Activated CD4-positive, alpha-beta T cell treated with anti-CD3 and anti-CD28 coated beads for 1 hour (primary cell): ENCODE measurements at places on chromosomes 5 and 9.

DNA sequence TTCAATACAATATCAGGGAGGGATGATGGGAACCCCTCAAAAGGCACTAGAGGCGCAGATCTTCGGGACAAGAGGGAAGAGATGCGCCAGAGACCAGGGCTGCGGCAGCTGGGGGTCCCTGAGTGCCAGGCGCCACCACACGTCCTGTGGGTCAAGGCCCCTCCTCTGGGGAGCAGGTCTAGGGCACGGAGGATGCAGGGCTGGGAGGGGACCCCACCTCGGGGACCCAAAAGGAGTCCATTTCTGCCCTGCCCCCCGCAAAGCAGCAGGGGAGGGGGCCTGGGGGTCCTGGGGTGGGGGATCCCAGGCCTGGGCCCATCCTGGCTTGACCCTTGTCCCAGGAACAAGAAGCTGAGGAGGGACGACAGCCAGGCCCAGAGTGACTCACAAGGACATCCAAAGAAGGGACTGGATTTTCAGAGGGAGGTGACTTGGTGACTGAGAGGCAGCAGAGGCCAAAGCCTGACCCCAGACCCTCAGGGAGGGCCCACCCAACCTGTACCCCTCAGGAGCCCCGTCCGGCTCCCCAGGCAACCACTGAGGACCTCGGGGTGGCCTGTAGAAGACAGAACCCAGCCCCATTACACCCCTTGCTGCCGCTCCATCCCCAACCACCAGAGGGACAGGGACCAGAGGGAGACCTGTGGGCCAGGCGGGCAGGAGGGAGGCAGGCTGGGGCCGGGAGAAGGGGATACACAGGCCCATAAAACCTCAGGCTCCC is 54.2 kb downstream of the LRSAM1 start:
- DNase-seq: no peak

- DNase-seq: no peak
Observed at GRCh38 chr9:10701906-10702305, 89.1 kb upstream of the PTPRD start.

DNA sequence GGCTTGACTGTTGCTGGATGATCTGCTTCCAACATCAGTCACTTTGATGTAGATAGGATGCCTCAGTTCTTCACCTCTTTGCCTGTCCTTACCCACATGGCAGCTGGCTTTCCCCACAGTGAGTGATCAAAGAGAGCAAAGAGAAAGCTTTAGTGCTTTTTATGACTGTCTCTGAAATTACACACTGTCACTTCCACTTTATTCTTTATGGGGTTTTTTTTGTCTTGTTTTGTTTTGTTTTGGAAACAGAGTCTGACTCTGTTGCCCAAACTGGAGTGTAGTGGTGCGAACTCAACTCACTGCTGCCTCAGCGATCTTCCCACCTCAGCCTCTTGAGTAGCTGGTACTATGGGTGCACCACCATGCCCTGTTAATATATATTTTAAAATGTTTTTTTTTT is 32.4 kb upstream of the C5orf24 start:
- DNase-seq: no peak

DNA sequence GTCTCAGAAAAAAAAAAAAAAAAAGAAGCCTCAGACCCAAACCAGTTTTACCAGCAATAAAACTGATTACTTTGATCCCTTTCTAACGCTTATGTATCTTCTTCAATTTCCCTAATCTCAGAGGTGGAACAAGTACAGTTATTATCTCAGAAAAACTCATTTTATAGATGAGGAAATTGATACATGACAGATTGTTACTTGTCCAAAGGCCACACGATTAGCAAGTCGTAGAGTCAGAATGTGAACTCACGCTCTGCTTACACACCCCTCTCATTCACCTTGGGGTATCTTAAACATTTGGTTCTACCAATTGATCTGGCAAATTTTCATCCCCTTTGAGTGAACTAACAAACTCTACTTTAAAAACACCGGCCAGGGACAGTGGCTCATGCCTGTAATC is 110.2 kb downstream of the SUSD1 start:
- DNase-seq: no peak

GRCh38 chr5:19208397-19208796 is 779.6 kb downstream of the CDH18 start:
- no peak for DNase-seq

- no peak for DNase-seq
Observed at GRCh38 chr5:77426670-77427069, 65.4 kb downstream of the WDR41 start.

- no peak for DNase-seq
Observed at GRCh38 chr5:175873088-175873454, 1.7 kb downstream of the CPLX2 start.

GRCh38 chr5:2633992-2634391 is 117.5 kb downstream of the IRX2 start:
- no peak for DNase-seq

DNA sequence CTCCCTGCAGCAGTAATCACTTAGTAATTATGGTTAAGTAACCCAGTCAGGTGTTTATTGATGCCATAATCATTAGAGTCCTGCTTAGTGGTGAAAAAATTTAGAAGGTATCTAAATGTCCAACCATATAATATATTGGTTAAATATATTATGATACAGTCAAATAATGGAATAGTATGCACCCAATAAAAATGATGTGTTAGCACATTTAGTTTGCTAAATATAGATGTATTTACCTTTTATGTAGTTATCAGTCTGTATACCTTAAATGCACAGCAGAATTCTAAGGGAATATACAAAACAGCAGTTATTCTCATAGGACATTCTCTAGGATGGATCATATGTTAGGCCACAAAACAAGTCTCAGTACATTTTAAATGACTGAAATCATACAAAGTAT is 90.4 kb downstream of the PRKACG start:
- DNase-seq: no peak

- DNase-seq: no peak
Observed at GRCh38 chr5:27144456-27144855, 106.1 kb upstream of the CDH9 start.
